Mesangial cell (primary cell): ENCODE measurements at places on chromosomes 12 and 14. TPM values are rescaled to one million over a fixed set of nuclear protein-coding genes. Genes with fewer than 3 reads are reported as not detected.

The AQP5 gene
- total RNA-seq, result 0.13 TPM in 1 of 2 replicates, not detected in the other

The SERPINA9 gene
- not detected in 2 replicates for total RNA-seq

The KSR2 gene
- 0.33 and 0.63 TPM in 2 replicates for total RNA-seq

The KRT78 gene
- total RNA-seq, result not detected in 2 replicates

The HOXC13 gene
- not detected in 2 replicates for total RNA-seq

The EPYC gene
- 0.13 TPM in 1 of 2 replicates, not detected in the other for total RNA-seq

The WNT1 gene
- not detected in 2 replicates for total RNA-seq

The CHMP4A gene
- total RNA-seq, result 20.2 and 24.4 TPM in 2 replicates

The SCN8A gene
- total RNA-seq, result 1.6 and 5.1 TPM in 2 replicates
